Fibroblast of villous mesenchyme (primary cell): ENCODE measurements at places on chromosomes 2 and 18. TPM values are rescaled to one million over a fixed set of nuclear protein-coding genes. Genes with fewer than 3 reads are reported as not detected.

SLC4A3 gene
- total RNA-seq = 5.6 and 7.7 TPM in 2 replicates

USP34 gene
- 121 and 154 TPM in 2 replicates for total RNA-seq

IL1RN gene
- total RNA-seq = not detected in 2 replicates

FBXO48 gene
- total RNA-seq = 0.32 and 0.86 TPM in 2 replicates

GREB1 gene
- total RNA-seq = under 0.01 TPM in 2 replicates

METTL8 gene
- 14.2 and 29.8 TPM in 2 replicates for total RNA-seq

CABLES1 gene
- total RNA-seq = 0.43 and 1.3 TPM in 2 replicates

IDH1 gene
- total RNA-seq = 203 and 215 TPM in 2 replicates

TLX2 gene
- total RNA-seq = not detected in 2 replicates

UGT1A8 gene
- under 0.01 TPM in 1 of 2 replicates, not detected in the other for total RNA-seq

GRCh38 chr2:185796758-185797157, 58.2 kb downstream of the FSIP2 start:
- DNase-seq = no peak

DNA sequence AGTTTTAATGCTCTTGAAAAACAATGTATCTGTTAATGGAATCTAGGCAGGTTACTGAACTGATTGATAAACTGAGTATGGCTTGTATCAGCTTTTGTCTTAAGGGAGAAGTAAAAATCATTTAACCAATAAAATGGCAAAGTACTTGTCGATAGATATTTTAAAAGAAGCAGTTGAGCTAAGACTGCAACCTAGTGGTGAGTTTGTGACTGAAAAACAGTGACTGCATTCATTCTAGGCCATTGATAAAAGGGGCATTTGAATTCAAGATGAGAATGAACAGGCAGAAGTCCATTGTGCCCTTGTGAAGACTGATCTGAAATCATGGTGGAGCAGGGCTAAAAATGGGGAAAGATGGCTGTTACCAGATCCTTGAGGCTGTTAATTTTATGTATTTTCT, 59.4 kb upstream of the MSTN start:
- DNase-seq = peak; percentile 27

DNA sequence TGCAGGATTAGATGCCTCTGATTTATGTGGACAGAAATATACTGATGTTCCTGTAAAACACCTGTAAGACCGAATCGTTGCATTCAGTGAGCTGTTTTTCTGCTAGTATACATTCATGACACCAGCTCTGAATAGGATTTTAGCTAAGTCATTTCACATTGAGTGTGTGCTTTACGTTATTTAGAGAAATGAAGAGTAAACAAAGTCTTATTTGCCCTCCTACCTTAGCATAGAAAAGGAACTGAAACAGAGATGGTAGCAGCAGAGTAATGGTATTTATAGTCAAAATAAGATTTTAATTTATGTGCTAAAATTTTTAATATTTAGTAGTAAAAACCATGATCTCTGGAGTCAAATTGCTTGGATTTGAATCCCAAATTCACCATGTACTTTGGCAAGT, 168.0 kb downstream of the CERS6 start:
- no peak for DNase-seq

GRCh38 chr2:167509586-167509985, 621.3 kb downstream of the XIRP2 start:
- peak; percentile 14 for DNase-seq

DNA sequence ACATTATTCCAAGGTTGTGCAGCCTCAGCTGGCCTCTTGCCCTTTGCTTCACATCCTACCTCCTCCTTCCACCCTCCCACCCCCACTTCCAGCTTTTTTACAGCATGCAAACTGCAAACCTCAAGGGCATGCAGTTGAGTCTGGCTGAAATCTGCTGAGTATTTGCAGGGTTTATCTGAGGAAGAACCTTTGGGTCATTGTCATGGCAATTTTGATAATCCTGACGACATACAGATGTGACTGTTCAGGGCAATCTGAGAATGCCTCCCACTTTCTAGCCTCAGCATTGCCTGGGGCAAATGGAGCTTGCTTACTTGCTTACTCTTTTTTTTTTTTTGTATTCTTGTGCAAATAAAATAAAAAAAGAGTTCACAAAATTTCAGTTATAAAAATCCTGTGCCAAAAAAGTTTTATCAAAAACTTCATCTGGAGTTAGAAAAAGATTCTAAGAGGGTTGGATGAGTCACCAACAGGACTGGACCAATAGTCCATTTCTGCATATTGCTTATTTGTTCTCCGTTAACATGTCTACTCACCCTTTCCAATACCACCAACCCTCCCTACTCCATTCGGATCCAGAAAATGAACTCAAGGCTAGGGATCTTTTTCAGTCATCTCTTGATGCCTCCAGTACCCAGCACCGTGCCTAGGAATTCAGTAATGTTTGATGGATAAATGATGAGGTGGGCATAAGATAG, 23.6 kb upstream of the LHCGR start:
- DNase-seq = no peak

- no peak for DNase-seq
Measured at GRCh38 chr18:40004246-40004645, 1950.8 kb upstream of the PIK3C3 start.

DNA sequence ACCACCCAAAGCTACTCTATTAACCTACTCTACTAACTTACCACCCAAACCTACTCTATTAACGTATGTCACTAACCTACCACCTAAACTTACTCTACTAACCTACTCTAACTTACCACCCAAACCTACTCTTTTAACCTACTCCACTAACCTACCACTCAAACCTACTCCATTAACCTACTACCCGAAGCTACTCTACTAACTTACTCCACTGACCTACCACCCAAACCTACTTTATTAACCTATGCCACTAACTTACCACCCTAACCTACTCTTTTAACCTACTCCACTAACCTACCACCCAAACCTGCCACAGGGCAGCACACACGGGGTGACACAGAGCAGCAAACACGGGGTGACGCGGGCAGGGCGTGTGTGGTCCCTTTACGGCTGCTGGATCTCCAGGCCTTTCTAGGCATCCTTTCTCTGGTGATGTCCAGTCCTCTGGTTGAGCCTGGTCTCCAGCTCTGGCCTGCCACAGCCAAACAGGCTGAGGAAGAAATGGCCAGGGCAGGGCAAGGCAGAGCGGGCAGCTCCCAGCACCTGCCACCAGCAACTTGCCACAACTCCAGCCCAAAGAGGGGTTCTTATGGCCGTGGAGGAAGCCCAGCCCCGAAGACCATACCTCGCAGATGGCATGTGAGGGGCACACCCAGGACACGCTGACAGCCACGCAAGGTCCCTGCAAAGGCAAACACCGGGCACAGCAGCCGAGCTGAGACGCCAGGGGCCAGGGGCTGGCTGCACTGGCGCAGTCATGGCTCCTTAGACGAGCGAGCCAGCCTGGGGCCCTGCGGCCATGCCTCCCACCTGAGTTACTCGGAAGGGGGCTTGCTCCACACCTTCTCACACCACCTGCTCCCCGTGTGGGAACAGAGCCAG, 25.7 kb downstream of the PXDN start:
- no peak for DNase-seq

DNA sequence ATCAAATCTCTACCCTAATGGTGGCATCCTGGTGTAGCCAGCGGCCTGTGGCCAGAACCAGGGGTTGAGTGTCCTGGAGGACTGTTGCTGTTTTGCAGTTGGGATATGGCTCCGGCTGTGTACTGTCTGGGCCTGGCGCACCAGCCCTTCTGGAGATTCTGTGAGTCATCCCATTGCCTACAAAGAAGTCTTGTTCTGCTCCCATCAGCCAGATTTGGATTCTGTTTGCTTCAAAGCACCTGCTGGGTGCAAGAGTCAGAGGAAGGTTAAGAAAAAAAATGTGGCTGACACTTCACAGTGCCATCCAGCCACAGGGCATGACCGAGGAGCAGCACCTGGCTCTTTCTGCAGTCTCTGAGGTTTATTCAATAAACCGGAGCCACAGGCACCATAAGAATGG, 41.0 kb upstream of the ASAP2 start:
- DNase-seq = no peak

DNA sequence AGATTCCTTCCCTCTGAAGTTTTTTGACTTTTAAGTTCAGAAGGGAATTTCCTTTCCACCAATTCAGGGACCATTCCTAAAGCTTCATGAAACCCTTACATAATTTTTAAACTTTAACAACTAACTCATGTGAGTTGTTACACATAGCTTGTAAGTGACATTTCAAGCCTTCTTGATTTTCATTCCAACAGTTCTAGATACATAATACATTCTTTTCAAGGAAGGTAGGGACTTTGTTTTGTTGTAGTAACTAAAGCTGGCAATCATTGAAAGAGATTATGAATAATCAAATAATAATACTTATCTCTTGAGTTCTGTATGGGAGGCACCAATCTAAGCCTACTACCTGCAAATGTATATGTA, 45.4 kb downstream of the SETBP1 start:
- DNase-seq = no peak

DNA sequence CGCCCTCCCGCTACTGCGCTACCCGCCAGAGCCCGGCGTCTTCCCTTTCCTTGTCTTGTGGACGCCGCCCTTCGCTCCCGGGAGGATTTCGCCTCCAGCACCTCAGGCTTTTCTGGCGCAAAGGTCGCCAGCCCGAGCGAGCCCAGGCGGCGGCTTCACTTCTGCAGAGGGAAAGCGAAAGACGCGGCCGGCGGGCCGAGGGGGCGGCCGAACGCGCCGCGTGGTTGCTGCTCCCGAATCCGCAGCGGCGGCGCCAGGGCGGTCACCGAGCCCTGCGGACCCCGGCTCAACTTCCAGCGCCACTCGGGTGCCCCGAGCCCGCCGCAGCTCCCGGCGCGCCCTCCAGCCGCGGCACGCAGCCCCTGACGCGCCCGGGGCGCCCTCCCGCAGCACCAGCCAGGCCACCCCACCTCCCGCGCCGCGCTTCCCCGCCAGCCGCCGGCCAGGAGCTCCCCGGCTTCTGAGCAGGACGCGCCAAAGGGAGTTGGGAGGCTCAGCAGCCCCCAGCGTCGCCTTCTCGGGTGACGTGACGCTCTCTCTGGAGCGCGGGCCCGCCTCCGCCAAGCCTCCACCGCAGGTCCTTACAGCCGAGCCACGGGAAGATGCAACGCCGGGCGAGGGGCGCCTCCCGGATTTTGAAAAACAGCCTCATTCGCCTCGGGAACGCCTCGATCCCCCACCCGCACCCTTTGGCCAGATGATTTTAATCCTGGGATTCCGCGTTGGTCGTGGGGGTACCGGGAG, 84.9 kb upstream of the EPB41L3 start:
- DNase-seq = peak; percentile 5

- DNase-seq = no peak
Measured at GRCh38 chr2:145715601-145716000, 1195.7 kb upstream of the ZEB2 start.

- DNase-seq = no peak
Measured at GRCh38 chr2:100012561-100012960, 129.8 kb downstream of the AFF3 start.

DNA sequence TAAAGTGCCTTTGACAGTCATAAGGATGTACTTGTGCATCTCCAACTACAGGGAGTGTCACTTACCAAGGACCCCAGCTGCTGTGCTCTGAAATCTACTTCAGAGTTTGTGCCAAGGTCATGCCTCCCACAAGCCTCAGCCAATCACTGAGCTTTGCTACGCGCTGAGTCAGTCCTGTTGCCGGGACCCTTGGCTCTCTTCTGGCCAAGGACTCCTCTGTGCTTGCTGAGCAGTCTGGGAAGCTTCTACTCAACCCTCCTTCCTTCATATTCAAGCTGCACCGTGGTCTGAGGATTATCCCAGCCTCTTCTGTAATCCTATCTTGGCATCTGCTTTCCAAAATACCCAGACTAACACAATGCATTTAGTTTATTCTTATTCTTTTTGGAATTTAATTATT, 398.9 kb upstream of the FANCL start:
- no peak for DNase-seq

- no peak for DNase-seq
Measured at GRCh38 chr2:25977768-25978167, 4.5 kb downstream of the KIF3C start.

DNA sequence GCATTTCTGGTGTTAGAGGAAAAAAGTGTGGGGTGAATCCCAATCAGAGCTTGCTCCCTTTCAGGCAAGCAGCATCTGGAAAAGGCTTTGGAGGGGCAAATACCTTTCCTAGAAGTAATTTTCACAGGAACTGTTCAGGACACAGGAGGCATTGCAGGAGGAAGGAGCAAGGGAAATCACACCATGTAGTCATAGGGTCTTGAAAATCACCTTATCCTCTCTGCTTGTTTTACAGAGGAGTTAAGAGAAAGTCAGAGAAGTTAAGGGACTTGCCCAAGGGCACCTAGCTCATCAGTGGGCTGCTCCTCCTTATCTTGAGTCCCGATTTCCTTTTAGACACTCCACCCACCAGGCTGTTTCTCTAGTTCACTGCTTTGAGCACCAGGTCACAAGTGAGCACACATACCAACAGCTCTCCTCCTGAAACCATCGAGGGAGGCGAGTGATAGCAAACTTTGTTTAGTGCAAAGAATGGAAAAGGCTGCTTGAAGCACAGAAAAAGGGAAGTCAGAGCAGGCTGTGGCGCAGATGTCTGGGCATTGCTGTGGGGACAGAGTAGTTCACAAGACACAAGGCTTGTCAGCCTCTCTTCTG, 89.2 kb upstream of the CXCR4 start:
- no peak for DNase-seq

- DNase-seq = peak; percentile 67
Measured at GRCh38 chr2:88671786-88672427, 19.6 kb upstream of the RPIA start.

- no peak for DNase-seq
Measured at GRCh38 chr18:26397019-26397418, 151.3 kb downstream of the KCTD1 start.
